Stimulated activated CD4-positive, alpha-beta T cell treated with anti-CD3 and anti-CD28 coated beads, Interleukin-15, amount 100 ng/mL, for 24 hours (primary cell): ENCODE measurements at places on chromosomes 7 and 10.
A peak's percentile ranks its signal among the peaks of the same experiment; 100 is the strongest.

DNA sequence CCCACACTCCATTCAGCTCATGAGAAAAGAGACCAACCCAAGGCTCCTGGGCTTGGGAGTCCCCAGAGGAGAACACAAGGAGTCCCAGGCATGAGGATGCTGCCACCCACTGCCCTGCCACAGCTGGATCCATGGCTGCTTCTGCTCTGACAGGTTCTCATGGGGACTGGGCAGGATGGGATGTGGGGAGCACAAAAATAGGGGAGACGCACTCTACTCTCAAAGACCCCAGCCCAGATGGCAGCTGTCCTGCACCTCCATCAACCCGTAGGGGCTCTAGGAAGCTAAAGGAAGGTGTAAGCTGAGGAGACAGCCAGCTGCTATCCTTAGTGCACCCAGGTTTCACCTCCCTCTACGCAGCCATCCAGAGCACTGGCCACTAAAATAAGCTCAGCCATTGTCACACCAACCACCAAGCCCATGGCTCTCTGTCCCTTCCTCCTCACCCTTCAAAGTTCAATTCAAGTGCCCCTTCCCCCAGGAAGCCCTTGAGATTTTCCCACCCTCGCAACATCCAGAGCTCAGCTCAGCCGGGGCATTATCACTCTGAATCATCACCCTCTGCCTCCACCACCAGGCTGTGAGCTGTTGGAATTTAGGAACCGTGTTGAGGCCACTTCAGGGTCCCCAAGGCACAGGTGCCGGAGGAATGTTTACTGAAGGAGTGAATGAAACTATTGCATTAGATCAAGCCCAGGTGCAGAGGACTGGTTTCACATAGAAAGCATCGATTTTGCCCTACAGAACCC is 142.1 kb downstream of the GRID1 start:
- no peak for DNase-seq

DNA sequence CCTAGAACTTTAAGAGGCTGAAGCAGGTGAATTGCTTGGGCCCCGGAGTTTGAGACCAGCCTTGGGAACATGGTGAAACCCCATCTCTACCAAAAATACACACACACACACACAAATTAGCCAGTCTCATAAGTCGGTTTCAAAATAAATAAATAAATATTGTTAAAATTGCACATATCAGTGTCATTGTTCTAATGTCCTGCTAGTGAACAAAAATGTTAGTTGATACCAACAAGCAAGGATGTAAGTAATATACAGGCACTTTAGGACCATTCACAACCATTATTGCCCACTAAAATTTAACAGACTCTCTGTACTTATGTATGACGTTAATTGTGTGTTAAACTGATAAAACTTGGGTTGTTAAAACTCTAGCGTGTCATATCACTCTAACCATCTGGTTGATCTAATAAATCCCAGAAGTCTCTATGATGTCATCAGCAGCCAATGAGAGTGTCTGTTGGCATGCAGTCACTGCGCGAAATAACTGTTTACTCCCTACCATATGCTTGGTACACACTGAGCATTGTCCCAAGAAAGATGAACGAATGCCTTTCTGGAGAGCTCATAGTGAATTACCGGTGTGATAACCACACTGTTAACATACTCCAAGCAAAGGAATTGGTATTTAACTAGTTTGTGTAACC is 30.4 kb upstream of the OTUD1 start:
- DNase-seq, result no peak

DNA sequence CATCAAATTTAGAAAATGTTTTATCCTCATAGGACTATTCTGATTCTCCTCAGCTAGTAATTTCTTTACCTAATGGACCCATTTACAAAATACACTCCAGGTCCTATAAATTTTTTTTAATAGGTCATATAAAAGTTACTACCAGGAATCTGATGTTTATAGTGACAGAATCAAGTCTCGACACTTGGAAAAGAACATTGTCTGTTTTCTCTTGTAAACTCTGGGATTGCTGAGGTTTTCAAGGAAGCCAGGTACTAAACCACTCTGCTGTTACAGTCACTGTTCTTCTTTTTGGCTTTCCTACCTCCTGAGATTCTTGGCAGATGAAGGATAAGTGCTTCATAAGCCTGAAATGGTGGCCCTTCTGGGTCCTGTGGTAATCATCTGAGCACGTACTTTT is 493.1 kb downstream of the AUTS2 start:
- DNase-seq, result no peak

DNA sequence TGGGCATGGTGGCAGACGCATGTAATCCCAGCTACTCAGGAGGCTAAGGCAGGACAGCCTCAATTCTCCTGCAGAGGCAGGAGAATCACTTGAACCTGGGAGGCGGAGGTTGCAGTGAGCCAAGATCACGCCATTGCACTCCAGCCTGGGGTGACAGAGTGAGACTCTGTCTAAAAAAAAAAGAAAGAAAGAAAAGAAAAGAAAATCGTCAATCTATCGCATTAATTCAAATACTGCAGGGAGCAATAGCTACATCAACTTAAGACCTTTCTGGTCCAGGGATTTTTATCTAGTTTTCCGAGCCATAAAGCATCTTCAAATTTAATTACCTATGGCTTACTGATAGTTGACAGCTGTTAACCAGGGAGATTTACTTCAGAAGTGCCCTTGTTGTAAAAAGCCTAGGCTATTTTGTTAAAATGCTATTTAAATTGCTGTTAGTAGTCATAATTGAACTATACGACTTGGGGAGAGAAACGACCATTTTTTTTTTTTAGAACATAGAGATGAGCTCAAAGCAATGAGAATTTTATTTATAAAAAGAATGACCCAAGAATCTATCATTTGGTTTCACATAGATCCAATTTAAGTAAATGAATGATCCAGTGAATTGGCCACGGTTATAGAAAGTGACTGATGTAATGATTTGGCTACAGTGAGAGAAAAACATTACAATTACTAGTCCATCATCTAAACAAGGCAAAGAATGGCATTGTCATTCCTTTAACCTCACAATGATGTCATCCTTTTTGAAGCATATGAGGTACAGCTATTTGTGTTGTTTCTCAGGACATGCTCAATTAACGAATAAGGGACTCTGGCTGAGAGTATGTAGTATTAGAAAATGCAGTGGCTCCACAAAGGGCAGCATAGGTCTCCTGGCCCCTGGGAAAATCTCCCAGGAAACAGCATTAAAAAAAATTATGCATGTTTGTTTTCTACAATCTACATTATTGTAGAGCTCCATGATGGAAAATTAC is 85.3 kb downstream of the SEMA3C start:
- no peak for DNase-seq

DNA sequence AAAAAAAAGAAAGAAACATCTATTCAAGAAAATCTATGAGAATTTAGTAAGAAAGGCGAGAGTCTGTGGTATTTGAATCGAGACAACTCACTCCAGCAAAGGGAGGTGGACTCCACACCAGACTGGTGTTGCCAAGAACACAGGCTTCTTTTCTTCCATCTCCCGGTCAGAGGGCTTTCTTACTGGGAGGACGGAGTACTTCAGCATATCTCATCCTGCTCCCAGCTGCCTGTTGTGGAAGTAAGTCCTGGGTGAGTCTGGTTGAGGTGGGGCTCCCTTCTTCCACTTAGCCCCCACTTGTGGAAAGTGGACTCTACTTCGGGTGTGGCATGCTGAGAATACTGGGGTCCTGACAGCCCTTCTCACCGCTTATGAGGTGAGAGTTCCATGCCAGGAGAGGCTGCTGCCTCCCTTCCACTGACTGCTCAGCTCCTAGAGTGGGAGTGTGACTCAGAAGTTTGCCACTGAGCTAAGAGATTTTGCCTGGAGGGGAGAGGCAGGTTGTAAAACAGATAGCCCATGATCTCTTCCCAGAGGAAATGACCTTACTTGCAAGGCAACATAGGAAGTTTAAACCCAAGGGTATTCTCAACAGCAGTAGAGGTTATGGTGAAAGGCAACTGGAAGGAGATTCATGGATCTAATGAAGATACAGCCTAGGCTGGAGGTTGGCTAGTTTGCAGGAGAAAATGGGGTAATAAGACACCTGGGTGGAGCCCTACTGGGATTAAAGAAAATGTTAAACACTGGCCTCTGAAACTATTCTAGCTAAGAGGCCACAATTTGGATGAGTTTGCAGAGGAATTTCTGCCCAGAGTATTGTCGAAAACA is 3.5 kb upstream of the NACAD start:
- no peak for DNase-seq

DNA sequence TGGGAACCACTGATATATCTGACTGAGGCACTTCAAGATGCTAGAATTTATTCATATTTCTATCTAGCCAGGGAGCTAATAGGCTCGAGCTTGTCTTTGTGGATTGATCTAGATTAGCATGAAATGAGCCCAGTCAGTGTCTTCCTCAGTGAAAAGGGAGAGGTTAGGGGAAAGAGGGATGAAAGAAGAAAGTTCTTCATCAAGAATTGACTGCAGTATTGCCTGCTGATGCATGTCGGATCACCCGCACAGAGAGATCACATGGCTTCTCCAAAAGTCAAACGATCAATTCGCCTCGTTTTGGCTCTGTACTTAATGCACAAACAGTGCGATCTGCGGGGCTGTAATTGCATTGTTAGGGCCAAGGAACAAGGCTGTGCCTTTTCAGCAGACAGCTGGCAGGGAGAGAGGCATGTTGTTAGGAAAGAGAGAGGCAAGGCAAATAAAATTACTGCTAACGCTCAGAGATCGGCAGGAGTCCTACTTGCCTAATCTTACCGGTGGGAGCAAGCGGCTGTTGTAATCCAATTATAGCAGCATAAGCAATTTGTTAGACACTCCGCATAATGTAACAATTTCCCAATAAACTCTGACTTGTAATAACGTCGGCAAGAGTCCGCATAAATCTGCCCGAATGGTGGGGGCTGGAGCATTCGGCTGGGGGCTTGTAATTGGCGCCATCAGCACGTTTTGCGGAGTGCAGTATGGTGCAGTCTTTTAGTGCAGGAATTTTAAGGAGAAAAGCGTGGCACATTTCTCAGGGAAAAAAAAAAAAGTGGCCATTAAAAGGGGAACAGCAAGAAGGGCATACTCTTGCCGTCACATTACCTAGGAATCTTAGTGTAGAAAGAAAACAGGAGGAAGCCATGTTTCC is 102.1 kb downstream of the POLL start:
- no peak for DNase-seq

GRCh38 chr7:137928626-137929025 is 73.3 kb downstream of the CREB3L2 start:
- DNase-seq, result no peak

GRCh38 chr10:95350219-95350829 is 59.5 kb upstream of the PDLIM1 start:
- no peak for DNase-seq

DNA sequence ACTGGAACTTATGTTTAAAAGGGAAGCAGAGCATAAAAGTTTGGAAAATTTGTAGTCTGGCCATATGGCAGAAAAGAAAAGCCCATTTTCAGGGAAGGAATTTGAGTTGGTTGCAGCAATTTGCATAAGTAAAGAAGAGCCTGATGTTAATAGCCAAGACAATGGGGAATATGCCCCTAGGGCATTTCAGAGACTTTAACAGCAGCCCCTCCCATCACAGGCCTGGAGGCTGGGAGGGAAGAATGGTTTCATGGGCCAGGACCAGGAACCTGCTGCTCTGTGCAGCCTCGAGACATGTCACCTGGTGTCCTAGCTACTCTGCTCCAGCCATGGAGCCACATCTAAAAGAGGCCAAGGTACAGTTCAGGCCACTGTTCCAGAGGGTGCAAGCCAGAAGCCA is 35.3 kb downstream of the HTR7 start:
- no peak for DNase-seq

DNA sequence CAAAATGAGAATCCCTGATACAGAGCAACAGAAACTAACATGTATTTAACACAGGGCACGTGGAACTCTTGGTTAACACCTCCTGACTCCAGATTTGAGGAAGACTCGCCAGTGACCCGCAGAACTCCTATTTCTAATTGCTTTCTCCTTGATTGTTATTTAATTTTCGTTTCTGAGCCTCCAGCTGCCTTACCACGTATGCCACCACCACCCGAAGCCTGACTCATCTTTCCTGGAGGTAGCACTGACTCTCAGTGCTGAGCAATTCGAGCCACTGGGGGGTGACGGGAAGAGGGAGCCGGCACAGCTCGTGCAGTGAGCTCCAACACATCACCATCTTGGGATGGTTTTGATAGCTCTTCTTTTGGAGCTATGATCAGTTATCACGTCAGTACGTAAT is 273.9 kb upstream of the MGMT start:
- peak; percentile 23 for DNase-seq

- no peak for DNase-seq
These were observed 183.4 kb downstream of the PRKG1 start for GRCh38 chr10:51257511-51258248.

GRCh38 chr7:21507627-21508343 is 35.1 kb upstream of the DNAH11 start:
- DNase-seq, result peak; percentile 48

DNA sequence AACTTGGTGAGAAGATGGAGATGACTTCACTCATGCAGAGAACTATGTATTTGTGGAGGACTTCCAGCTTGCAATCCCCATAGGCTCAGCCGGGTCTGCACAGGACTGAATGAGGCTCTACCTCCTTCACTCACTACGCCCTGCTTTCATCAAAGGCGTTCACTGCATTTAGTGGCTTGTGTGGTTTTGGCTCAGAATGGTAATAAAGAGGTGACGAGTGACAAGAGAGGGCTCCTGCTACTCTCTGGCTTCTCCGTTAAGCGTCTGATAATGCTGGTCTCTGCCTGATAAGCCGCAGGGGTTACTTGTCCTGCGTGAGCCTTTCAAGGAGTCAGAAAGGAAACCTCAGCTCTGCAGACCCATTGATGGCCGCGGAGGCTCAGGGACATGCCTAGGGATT is 343.4 kb downstream of the PRPF18 start:
- DNase-seq, result peak; percentile 5

- no peak for DNase-seq
These were observed 37.3 kb downstream of the SLC16A9 start for GRCh38 chr10:59672150-59672875.

GRCh38 chr7:99019523-99020412 is 124.1 kb downstream of the SMURF1 start:
- DNase-seq, result no peak

DNA sequence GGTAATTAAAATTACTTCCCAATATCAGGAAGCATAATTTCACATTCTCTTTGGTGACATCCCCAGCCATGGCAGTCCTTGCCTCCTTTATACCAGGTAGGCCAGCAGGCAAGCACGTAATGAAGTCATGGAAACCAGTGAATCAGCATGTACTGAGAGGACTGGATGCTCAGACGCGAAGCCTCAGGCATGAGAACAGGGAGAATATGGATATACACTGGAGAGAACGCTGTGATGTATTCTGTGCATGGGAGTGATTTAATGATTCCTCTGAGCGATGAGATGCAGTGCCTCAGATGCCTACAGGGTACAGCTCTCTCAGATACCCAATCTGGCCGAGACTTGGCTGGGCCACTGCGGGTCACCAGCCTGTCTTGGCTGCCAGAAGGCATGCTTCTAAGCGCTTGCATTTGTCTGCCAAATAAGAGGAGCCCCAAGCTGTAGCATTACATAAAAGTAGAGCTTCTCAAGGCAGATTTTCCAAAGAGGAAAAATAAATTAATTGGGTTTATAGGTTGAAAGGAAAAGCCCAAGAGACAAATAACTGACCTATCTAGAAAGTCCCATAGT is 238.1 kb downstream of the RELN start:
- no peak for DNase-seq

DNA sequence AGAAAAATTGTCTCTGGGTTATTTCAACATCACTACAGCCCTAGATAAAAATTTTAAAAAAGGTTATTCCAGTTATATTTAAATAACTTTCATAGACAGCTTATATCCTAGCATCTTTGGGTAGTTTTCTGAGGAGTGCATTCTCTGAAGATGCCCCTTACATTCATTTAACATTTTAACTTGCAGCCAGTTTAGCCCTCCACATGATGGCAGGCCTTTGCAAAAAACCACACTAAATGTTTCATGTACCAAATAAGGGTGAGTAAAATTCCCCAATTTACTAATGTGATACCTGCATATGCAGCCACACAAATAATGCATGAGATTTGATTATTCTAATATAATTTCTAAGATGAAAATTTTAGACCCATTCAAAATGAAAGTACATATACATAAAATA is 108.4 kb upstream of the ZWINT start:
- DNase-seq, result no peak
